ENCODE measurements at places on chromosomes 1 and 21.
A peak's percentile ranks its signal among the peaks of the same experiment; 100 is the strongest.

- DNase-seq = no peak
These were observed 227 bp downstream of the NBL1 start for GRCh38 chr1:19644395-19644680.

DNA sequence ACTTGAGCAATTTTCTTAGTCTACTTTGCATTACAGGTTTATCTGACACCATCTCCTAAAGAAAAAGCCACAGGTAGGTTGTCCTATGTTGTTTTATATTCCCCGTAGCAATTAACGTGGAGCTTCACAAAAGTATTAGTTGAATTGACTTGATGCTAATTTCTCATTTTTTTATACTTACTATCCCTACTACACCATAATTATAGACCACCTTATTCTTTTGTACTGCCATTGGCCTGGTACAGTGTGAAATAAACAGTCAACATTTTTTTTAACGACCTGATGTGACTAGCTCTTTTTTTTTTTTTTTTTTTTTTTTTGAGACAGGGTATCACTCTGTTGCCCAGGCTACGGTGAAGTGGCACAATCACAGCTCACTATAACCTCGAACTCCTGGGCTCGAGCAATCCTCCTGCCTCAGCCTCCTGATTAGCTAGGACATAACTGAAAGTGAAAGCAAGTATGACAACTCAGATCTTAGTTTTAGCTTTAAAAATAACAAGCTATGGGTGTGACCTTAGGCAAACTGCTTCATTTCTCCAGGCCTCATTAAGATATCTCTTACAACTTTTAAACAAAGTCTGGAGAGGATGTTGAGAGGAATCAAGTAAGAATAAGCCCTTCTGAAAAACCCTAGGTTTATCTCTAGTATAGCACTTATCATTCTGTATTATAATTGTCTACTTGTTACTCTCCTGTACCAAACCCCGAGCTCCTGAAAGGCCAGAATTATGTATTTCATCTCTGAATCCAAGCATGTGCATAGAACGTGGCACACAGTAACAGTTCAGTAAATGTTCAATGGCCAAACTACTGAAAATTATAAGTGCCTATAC lies 49.5 kb downstream of the LUZP1 start:
- DNase-seq = no peak

DNA sequence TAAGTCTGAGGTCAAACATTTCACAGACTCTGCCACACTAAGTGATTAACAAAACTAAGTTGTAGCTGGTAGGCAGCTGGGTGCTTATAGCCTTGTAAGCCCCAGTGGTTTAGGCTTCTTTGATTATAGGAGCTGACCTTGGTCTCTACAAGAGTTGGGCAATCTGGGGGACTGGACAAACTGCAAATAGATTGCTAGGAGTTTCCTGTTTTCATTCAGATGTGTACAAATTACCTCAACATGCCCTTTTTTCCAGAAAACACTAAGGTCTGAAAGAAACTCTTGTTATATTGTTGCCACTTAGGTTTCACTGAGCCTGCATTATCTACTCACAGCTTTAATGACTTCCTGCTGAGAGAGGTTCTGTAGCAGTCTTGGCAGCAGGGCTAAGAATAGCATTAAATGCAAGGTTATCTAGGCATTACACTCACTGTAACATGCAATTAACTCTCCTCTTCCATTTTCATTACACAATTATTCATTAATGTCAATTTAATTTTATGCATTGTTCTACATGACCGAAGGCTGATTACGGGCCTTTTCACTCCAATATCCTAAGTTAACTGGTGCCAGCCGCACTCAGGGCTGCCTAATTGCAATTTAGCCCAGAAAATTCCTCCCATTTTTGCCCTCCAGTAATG lies 314.0 kb downstream of the LMO4 start:
- no peak for DNase-seq

- DNase-seq = peak; percentile 66
These were observed 23.6 kb upstream of the DNM3 start for GRCh38 chr1:171817511-171818265.

DNA sequence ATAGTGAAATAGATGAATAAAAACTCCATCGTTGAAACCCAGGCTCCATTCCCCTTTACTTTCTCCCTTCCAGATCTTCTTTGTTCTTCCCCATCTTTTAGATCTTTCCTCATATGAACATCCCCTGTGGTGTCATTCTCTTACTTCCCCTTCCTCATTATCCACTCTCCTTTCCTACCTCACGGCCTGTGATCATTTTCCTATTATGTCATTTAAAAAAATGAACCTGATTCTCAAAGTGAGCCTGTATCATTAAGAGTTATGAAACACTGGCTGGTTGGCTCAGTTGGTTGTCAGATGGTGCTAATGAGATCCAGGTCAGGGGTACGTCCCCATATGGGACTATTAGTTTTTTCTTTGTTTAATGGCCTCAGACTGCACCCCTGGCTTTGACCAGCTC lies 38.3 kb downstream of the TCEANC2 start:
- no peak for DNase-seq

GRCh38 chr1:171226747-171227370 lies 21.4 kb upstream of the FMO1 start:
- DNase-seq = peak; percentile 46

DNA sequence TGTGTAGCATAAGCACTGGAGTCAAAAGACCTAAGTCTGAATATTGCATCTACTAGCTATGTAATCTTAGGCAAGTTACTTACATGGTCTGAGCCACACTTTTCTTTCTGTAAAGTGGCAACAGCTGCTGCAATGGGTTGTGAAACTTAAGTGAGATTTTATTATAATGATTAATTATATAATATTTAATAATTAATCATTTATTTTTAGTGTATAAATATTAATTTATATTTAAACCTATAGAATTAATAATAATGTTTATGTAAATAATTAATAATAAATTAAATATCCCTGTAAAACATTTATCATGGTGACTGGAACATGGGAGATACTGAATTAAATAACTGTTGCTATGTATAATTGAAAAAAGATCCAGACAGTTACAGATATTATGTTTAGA lies 180.3 kb downstream of the LRRC40 start:
- no peak for DNase-seq

DNA sequence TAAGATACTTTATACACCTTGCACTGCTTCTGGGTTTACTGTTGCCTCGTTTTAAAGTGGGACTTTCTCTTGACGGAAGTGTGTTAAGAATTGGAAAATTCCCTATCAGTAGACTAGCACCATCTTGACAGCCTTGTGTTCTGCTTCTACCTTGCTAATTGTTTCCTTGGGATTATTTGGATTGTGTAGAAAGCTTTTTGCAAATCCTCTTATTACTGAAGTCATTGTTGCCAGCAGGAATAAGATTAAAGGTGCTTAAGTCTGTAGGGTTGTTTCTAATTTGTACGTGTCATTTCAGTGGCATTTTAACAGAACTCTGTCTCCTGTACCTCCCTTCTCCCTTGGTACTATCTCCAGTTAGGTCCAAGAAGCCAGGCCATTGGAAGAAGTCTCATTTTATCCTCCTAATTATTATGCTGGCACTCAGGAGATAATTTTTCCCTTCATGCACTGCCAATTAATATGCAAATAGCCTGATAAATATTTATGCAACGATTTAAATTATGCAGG lies 107.7 kb downstream of the POU2F1 start:
- DNase-seq = no peak

- peak; percentile 75 for DNase-seq
These were observed 506 bp downstream of the SSX2IP start for GRCh38 chr1:84689514-84690396.

GRCh38 chr1:231232870-231233734 lies 7.9 kb upstream of the GNPAT start:
- no peak for DNase-seq

- no peak for DNase-seq
These were observed 5.1 kb downstream of the ST6GALNAC3 start for GRCh38 chr1:76079475-76080227.

GRCh38 chr1:108016451-108016920 lies 51.5 kb upstream of the VAV3 start:
- DNase-seq = no peak

DNA sequence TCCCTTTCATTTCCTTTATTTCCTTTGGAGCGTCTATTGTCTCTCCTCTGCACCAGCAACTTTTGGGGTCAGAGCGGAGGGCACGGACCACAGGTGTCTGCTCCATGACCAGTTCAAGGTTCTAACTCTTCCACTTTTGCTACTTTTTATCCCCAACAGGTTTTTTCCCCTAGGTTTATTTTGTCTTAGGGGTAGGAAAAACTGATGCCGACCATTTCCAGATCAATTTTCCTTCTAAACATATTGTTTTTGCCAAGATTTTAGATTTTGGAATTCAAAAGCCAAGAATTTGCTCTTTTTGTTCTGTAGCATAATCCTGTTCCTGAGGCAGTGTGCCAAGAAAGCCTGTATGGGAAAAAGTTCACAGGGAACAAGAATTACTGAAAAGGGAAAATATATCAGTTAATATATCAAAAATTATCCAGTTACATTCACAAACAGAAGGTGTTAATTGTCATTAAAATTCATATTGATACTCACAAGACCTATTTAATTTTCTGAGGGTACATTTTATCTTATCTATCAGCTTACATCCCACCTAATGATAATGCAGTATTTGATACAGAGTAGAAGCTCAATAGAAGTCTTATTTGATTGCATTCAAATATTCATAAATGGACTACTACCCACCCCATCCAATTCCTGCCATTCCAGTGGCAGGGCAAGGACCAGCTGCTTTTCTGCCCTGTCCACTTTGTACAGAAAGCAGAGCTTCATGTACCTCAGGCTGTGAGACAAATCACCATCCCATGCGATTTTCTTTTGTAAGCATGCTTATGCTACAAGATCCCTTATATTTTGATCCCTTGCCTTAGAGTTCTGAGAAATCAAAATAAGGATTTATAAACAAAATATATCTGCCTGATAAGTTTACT lies 31.2 kb downstream of the TSEN15 start:
- no peak for DNase-seq

DNA sequence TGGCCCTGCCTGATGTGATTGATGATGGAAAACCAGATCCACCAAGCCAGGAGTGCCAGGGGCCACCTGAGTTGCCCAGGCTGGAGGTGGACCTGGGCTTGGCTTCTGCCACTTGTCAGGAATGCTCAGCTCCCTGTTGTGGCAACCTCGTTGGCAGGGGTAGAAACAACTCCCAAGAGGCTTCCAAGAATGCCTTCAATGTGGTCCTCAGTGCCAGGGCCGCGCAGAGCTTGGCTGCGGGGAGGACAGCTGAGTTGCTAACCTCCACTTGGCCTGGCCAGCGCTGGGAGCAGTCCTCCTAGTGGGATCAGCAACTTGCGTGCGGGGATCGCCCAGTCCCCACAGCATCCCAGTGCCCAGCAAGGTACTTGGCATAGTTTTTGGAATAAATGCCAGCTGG lies 9.0 kb downstream of the MYOM3 start:
- no peak for DNase-seq

DNA sequence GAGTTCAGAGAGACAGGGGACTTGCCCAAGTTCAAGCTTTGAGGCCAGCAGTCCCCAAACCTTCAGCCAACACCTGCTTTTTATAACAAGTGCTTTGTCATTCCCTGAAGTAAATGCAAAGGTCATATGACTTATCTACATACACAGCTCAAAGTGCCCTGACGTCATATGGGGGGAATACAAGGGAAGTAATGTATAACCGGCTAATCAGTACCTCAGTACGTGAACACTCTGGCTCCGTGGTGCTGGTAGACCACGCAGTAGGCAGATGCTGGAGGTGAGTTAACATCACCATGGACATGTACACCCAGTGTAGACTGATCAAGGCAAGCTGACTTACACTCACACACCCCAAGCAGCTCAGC lies 60.0 kb downstream of the BACE2 start:
- no peak for DNase-seq

GRCh38 chr1:11654137-11654938 lies at the start of the genes FBXO2 and FBXO44:
Gene FBXO2 (minus strand): TSS chr1:11654429. CDS start chr1:11654340, 89 bp downstream.
Gene FBXO44 (plus strand): TSS chr1:11654877. CDS start chr1:11655836, 959 bp downstream.
- DNase-seq = peak; percentile 37

GRCh38 chr1:50949286-50949982 lies 10.6 kb downstream of the FAF1 start:
- no peak for DNase-seq

DNA sequence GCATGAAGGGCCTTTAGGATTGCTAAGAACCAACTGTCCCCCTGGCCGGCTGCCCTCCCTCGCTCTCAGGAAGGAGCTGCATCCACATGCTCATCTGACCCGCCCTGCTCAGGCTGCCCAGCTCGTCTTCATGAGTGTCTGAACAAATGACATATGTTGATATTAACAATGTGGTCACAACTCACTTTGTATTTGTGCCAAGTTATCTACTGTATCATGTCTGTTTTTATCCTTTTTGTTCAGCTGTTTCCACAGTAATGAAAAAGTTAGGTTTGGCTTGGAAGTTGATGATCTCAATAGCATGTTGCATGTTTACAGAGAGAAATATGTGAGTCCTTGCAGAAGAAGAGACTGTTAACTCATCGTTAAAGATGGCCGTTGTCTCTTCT lies 75.1 kb downstream of the PHTF1 start:
- no peak for DNase-seq

DNA sequence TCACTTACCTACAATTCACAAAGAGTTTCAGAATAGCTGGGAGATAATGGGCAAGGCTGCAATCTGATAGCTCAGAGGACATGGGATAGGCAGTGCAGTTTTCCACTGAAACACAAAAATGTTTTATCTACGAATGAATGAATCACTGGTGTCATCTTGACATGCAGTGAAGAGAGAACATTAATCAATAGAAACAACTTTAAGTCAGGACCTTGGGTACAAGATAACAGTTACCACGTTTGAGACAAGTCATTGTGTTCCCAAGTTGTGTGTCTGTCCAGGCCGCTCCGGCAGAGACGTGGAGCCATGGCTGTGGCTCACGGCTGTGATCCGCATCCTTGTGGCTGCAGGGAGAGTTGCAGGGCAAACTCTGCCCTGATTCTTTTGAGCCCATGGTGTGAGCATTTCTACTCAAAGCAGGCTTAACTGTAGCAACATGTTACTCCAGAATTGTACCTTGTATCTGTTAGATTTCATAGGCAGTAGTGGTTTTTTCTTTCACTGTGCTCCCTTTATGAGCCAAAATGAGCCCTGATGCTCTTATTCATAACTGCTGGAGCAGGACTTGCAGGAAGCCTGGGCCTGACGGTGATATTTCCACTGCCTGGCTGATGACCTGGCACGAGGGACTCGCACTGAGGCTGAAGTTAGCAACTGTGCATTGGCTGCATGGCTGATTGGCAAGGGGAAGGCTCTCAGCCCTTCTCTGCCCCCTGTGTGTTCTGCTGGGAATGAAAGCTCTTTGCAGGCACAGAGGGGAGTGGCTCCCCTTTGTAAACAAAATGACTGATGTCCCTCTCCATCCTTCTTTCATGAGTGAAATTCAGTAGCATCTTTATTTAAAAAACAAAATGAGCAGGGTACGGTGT lies 465.2 kb downstream of the AJAP1 start:
- peak; percentile 3 for DNase-seq

DNA sequence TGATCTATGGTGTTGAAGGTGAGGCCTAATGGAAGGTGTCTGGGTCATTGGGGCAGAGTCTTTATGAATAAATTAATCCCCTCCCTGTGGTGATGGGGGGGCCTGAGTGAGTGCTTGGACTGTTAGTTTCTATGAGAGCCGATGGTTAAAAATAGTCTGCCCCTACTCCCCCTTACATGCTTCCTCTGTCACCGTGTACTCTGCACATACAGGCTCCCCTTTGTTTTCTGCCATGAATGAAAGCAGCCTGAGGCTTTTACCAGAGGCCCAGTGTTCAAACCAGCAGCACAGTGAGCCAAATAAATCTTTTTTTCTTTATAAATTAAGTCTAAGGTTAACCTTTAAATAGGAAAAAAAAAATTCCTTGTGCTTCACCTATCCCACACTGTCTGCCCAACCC lies 657.0 kb downstream of the AMY1C start:
- no peak for DNase-seq

All from globus pallidus (tissue), 1 donor.